ENCODE measurements at places on chromosomes 7 and 10.

DNA sequence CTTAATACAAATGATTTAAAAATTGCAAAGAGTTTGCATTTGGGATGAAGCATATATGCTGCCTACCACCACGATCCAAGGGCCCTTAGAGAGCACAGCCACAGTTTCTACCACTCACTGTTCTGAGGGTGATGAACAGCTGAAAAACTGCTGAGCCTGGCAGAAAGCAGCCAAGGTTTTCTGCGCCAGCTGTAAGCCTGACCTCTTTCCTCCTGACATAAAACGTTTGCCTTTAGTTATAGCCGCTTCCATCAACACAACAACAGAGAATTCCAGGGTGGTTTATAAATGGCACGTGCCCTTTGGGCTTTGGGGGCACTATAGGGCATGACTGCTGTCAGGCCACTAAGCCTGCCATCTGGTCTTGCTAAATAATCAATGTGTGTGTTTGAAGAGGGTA lies 222.8 kb downstream of the RELN start:
- no peak for DNase-seq

DNA sequence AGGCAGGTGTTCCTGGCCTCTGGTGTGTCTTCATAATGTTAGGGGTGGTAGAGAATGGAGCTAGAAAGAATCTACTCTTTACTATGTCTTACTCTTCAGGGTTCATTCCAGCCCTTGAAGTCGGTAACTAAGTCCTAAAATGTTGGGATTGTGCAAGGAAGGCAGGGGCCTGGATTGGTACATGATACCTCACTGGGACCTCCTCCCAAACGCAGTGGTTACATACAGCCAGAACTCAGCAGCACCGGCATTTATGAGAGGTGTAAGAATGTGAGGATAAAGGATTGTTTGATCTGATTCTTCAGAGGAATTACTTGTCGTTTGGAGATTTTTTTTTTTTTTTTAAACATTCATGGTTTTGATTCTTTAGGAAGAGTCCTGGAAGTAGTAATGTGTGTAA lies 6.9 kb downstream of the COMTD1 start:
- no peak for DNase-seq

GRCh38 chr10:37710831-37711616 lies 146.4 kb downstream of the ZNF248 start:
- DNase-seq = no peak

DNA sequence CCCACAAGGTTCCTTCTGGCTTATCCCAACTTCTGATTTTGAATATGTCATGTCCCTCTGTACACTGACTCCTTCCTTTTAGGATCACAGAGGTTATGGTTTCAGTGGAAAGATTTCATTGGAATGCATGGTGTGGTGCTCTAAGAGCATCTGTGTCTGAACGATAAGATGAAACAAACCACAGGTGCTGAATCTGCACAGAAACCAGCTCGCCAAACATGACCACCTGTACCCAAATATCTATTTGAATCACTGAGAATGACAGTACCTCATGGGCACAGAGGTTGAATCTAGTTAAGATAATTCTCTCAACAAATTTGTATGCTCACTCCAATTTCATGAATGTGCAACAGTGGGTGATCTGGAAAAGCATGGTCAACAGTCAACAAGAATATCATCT lies 105.3 kb downstream of the DGKI start:
- no peak for DNase-seq

GRCh38 chr7:127781081-127781480 lies 129.1 kb downstream of the SND1 start:
- no peak for DNase-seq

DNA sequence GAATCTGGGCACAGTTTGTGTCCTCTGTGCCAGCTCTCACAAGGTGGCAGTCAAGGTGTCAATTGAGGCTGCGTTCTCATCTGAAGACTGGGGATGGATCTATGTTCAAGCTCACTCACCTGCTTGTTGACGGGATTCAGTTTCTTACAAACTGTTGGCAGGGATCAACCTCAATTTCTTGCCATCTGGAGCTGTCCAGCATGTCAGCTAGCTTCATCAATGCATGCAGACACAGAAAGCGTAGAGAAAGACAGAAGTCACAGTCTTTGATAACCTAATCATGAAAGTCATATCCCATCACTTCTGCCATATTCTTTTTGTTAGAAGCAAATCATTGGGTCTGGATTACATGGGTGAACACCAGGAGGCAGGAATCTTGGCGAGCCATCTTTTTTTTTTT lies 32.0 kb upstream of the WAPL start:
- DNase-seq = no peak

DNA sequence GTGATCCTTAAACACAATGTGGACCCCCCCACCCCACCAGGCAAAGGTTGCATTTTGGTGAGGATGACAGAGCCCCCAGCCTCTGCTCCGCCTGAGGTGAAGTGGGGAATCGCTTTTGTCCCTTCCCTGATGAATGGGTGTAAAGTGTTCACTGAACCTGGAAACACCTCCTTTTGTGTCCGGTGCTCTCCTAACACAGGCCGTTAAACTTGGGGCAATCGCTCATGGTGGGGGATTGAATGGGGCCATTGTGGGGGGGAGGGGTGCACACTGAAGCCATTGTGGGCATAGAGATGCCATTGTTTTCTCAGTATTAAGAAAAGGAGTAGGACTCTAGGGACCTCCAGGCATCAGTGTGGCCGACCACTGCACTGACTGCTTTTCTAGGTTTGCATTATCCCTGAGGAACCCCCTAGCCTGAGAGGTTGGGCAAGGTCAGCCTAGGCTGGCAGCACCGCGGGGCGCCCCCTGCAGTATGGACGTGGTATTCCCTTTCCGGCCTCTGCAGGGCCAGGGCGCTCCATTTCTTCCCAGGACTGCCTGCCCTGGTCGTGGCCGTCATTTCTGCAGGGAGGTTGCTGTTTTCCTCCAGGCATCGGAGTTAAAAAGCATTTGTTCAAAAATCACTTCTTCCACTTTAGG lies 158.3 kb downstream of the TCF7L2 start:
- DNase-seq = peak; percentile 17
